Activated T-cell treated with anti-CD3 and anti-CD28 coated beads, Interleukin-2, amount 50 U/mL, for 48 hours (primary cell): ENCODE measurements at places on chromosomes 13 and 19.

DNA sequence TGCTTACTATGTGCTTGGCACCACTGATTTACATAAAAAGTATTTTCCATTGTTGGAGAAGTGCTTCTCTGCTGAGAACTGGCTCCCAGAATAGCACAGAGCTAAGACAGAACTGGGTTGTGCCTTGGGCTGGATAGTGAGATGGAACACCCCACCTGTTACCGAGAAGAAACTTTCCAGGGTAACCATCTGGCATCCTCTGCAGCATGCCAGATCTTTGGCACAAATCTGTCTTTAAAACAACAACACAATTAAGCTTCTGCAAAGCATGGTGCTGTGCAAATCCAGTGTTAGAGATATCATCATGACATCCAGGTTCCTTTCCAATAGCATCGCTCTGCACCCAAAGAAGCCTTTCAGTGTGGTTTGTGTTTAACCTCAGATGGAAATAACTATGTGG is 202.5 kb upstream of the RFC3 start:
- no peak for DNase-seq

GRCh38 chr13:68023838-68024581 is 793.9 kb upstream of the PCDH9 start:
- no peak for DNase-seq

DNA sequence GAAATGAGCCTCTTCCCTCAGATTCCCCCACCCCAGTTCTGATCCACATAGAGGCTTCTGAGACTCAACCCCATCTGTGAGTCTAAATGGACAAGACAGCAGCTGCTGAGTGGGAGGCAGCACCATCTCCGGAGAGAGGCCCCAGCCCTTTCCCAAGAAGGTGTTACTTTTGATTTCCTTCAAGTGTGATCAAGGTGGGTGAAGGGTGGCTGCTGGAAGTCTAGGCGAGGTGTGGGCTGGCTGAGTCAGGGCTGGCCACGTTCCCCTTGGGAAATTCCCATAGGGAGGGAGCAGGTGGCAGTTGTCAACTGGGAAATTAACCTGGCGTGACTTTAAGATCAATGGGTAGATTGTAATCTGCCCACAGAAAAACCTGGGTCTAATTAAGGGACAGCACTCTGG is 148.0 kb downstream of the FOXO1 start:
- DNase-seq: peak; percentile 81

GRCh38 chr13:74278901-74279300 is 144.7 kb upstream of the KLF12 start:
- no peak for DNase-seq

DNA sequence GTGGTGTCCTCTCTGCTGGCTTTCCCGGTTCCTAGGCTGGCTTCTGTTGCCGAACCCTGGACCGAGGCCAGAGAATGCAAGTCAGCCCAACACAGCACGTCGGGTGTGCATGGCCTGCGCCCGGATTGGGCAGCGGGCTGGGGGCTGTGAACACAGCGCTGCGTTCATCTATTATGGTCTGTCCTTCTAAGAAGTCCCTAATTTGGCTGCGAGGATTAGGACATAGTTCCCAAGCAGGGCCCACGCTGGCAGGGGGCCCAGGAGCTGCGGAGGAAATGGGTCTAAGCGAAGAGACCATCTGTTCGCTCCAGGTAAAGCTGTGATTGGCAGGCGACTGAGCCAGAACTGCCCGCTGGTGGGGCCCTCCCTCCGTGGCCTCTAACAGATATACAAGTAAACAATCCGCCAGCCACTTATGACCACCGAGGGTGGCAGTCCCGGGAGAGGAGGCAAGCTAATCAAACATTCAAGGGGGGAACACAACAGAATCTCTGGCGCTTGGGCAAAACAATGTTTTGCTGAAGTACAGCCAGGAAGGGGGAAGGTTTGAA is 6.0 kb downstream of the SYCE2 start:
- no peak for DNase-seq

DNA sequence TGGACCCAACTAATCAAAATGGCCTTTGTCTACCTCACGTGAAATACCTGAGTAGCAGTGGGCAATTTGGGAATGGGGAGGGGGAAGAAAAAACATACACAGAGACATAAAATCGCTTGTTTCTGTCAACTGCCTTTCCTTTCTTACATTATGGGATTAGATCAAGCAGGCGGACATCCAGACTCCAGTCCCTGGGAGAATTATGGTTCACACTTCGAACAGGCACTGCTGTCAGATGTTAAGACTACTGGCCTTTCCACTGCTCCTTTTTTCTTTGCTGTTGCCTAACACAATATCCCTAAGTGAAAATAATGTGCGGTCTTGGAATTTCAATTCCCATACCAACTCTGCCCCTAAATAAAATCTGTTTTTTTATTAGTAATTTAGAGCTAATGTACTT is 1719.7 kb upstream of the SLC10A2 start:
- no peak for DNase-seq

DNA sequence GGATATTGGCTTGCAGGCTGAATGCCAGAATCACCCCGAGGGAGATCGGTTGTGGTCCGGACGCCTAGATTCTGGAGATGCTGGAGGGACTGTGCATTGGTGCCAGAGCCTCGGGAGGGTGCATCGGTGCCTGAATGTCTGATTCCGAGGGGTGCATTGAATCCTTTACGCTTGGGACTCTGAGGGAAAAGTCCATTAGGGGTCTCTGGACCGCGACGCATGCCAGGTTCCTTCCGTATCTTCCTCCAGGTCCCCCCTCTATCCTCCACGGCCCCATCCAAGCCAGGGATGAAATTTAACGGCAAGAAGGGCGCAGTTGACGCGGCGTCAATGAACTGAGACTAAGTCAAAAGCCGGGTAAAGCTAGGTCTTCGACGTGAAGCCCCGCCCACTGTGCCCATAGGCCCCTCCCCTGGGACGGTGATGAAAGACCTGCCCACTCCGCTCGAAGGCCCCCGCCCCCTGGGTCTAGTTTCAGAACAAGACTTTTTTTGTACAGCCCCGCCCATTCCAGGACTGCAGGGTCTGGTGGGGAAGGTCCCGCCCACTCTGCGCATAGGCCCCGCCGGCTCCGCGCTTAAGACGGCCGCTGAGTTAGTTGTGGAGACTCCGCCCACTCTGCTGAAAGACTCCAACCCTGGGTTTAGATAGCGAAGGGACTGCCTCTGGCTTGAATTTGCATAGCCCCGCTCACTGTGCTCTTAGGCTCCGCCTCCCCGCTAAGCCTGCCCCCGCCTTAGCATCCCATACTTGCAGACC is 737 bp downstream of the ZNF575 start:
- peak; percentile 97 for DNase-seq

- no peak for DNase-seq
These were observed 112.7 kb upstream of the TSHZ3 start for GRCh38 chr19:31461814-31462539.

GRCh38 chr13:114063545-114064449 is 68.6 kb downstream of the RASA3 start:
- DNase-seq: peak; percentile 48

DNA sequence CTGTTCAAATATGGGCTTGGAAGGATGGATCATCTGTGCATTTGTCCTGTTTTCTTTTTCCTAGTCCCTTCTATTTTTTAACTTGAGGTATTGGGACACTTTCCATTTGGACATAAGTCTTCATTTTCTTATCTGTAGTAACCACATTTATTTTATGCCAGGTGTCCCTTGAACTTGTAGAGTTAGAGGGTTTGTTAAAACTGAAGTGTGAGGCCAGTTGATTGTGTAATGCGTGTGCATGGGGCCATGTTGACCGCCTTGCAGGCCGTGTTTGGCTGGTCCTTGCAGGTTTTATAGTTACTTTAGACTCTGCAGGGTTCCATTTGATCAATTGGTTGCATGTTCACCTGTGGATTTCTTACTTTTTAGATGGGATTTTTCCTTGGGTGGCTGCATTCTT is 21.0 kb downstream of the SAE1 start:
- DNase-seq: no peak

GRCh38 chr13:104976986-104977385 is 1558.5 kb downstream of the EFNB2 start:
- no peak for DNase-seq

DNA sequence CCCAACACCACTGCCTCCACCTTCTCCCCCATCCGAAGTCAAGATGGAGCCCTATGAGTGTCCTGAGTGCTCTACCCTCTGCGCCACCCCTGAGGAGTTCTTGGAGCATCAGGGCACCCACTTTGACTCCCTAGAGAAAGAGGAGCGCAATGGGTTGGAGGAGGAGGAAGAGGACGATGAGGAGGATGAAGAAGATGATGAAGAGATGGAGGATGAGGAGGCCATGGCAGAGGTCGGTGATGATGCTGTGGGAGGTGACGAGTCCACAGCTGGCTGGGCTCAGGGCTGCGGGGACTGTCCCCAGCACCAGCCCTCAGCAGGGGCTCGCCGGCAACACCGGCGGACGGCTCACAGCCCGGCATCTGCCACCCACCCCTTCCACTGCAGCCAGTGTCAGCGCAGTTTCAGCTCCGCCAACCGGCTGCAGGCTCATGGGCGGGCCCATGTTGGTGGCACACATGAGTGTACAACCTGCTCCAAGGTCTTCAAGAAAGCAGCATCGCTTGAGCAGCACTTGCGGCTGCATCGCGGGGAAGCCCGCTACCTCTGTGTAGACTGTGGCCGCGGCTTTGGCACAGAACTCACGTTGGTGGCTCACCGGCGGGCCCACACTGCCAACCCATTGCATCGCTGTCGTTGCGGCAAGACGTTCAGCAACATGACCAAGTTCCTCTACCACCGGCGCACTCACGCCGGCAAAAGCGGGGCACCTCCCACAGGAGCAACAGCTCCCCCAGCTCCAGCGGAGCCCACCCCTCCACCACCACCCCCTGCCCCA is 5.0 kb downstream of the ZNF526 start:
- DNase-seq: no peak

DNA sequence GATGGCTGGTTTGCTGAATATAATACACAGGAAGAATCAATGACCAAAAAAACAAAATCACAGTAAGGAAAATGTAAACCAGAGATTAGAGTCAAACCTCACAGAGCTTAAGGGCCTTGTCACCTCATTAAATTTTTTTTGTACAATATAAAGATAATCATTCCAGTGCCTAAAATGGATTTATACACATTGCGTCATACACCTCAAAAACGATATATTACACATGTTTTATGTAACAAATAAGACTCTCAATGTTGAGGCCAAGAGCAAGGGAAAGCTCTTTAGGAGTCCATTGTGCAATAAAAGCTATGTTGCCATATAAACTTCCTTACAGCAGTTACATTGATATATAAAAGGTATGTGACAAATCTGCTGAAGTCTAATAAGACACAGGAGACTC is 856.7 kb upstream of the SLITRK1 start:
- no peak for DNase-seq

DNA sequence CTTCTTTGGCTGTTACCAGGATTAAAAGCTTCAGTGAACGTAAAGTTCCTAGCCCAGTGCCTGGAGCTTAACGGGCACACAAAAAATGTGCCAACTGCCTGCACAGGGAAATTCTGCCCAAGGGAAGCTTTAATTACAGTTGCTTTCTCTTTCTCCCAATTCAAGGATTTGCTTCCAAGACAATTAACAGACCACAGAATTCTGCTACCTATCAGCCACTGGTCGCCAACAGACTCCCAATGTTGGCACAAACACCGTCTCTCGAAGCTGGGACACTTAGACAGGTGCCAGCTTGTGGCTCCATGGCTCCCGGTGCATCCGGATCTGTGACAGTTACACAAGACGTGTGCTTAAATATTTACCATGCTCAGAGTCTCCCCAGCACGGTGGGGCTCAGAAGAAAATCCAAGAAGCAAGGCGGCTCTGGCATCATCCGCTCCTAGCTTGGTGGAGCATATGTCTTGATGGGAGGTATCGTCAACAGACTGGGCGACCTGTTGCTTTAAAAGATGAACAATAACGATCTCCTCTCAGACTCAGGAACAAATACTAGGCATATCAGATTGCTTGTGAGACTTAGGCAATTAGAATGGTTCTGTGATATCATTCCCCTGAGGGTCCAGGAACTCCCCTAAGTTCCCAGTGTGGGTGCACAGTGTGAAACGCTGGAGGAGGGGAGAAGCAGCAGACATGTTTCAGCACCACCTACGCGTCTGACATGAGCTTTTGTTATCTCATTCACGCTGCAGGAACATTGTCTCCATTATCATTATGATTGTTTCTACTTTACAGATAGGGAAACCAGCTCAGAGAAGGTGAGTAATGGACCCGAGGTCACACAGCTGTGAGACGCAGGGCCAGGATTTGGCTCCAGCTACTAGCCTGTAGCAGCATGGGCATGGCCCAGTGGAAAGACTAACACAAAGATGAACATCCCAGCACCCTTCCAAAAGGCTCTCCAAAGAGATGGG is 61.6 kb downstream of the ALOX5AP start:
- peak; percentile 52 for DNase-seq

DNA sequence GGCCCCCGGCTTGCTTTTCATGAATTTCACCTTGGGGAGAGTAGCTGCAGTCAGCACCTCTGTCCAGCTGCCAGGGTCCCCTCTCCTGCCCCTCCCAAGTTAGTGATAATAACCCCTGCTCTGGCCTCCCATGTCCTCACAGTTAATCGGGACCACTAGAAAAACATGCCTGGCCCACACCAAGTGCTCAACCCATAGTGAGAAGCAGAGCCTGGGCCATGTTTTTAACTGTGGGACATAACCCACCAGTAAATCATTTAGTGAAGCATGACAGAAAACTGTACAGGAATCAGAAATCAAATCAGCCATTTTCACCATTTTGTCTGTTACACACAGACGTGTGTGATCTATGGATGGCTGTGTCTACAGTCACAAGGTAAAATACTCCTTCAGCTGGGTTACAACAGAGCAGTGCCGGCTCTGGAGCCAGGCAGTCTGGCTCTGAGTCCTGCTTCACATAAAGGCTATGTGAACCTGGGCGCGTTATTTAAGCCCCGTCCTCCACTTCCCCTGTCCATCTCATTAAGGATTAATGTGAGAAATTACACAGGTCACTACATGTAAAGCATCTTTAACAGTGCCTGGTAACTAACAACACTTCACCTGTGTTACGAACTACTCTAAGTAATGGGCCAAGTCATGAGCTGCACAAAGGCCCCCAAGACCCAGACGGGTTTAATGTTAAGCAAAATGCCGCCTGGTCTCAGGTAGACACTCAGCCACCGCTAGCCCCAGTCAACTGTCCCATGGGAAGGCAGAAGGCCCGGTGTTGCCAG is 7.6 kb upstream of the ECH1 start:
- no peak for DNase-seq

- peak; percentile 93 for DNase-seq
These were observed at the start of gene ZNF543 for GRCh38 chr19:57320180-57321084. Gene ZNF543, plus strand, starts transcription at chr19:57320472. Its CDS starts 382 bp downstream, at chr19:57320854.

DNA sequence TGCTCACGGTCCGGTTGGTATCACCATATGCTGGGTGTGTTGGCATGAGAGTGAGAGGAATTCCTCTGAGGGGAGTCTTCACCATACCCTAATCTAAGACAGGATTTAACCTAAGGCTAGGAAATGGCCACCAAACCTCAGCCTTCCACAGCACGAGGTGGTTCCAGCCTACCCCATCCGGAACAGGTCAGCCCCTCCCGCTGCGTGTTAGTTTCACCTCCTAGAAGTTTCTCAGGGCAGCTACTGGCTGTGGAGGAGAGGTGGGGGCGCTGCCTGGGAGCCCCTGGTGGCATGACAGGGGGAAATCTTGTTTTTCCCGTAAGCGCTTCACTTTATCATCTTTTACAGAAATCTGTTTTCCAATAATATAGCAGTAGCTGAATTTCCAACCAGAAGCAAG is 55.1 kb downstream of the RGCC start:
- DNase-seq: no peak
